NCI-H187 (cell line): ENCODE measurements at places on chromosomes 12 and 14.

- DNase-seq, result no peak
Measured at GRCh38 chr12:111600205-111600642, 1.1 kb upstream of the ATXN2 start.

DNA sequence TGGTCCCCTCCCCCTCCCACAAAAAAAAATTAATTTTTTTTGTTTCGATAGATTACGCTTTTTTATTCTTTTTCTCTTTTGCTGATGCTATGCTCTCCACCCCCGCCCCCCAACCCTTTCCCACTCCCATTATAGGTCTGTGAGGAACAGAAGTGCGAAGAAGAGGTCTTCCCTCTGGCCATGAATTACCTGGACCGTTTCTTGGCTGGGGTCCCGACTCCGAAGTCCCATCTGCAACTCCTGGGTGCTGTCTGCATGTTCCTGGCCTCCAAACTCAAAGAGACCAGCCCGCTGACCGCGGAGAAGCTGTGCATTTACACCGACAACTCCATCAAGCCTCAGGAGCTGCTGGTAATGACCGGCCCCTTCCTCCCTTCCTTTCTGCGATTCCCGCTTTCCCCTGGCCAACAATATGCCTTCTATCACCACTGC, 2.3 kb downstream of the CCND2 start:
- no peak for DNase-seq

GRCh38 chr12:104566244-104566993, 109.7 kb downstream of the CHST11 start:
- DNase-seq, result no peak

DNA sequence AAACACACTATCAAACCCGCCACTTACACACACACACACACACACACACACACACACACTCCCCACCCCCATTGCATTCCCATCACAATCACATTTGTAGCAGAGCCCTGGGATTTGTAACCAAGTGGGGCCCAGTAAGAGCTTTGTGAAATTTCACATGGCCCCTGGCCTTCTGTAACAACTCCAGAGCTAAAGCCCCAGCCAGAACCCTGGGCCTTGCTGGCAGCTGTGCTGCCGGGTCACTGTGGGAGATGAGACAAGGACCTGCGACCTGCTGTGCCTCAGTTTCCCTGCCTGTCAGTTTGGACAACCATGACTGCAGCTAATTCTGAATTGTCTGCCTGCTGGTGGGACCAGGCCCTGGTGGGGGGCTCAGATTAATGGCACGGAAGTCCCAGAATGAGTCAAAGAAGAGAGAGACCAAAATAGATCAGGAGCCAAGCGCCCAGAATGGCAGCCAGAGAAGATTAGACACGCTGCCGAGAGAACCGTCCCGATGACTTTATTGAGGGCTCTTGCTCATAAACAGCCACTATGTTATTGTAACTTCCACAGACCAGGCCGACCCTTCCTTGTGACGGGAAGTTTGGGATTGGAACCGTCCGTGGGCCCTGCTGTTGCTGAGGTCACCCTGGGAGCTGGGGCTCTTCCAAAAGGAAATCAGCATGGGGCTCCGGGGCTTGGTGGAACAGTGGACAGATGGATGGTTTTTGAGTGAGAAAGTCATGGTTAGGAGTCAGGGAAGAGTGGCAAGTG, 123.1 kb downstream of the ZFP36L1 start:
- no peak for DNase-seq

DNA sequence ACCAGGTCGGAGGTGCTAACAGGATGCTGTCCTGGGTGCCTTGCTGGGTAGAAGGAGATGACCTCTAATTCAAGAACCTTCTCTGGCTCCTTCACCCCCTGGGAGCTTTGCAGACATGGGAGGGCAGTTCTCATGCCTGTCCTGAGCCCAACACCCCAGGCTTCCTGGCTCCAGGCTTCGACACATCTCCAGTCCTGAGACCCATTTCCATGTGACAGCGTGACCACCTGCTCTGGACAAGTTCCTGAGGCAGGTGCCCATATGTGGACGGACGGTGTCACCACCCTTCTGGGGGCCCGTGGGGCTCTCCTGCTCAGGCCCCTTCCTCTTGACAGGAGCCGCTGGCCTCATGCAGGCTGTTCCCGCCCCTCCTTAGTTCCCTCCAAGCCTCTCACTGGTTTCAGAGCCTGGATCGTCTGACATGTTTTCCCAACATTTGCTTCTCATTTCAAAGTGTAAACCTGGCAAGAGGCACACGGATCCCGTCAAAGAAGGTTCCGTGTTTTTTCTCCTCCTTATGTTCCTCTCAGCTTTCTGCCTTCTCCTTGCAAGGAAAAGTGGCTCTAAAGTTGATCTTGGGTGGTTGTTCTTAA, 291.9 kb upstream of the RTL1 start:
- no peak for DNase-seq

DNA sequence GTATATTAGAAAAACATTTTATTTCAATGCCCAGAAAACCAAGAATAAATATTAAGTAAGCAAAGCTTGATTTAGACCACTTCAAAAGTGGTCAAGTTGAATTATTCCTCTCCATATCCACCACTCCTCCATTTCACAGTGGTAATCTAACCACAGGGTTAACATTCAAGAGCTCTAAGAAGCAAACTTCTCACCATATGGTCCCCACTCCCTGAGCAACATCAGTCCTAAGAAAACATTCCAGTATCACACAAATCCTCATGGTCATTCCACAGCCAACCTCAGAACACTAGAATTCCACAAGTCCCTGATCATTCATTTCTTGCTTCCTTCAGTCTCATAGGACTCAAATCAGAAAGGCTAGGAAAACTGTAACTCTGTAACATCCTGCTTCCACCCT, 47.9 kb downstream of the ST8SIA1 start:
- DNase-seq, result no peak

GRCh38 chr14:102000902-102001301, 36.5 kb downstream of the DYNC1H1 start:
- no peak for DNase-seq

- DNase-seq, result no peak
Measured at GRCh38 chr12:29795715-29796114, 12.0 kb upstream of the TMTC1 start.

- DNase-seq, result no peak
Measured at GRCh38 chr12:6552140-6552551, 3.7 kb downstream of the IFFO1 start.
